Activated gamma-delta T cell treated with anti-CD3 and anti-CD28 coated beads, Interleukin-2, amount 50 U/mL, for 16 hours (primary cell): ENCODE measurements at places on chromosomes 1 and 21.

- DNase-seq: no peak
Measured at GRCh38 chr1:204830747-204831146, 39.9 kb upstream of the NFASC start.

- DNase-seq: no peak
Measured at GRCh38 chr1:7008975-7009740, 223.9 kb downstream of the CAMTA1 start.

DNA sequence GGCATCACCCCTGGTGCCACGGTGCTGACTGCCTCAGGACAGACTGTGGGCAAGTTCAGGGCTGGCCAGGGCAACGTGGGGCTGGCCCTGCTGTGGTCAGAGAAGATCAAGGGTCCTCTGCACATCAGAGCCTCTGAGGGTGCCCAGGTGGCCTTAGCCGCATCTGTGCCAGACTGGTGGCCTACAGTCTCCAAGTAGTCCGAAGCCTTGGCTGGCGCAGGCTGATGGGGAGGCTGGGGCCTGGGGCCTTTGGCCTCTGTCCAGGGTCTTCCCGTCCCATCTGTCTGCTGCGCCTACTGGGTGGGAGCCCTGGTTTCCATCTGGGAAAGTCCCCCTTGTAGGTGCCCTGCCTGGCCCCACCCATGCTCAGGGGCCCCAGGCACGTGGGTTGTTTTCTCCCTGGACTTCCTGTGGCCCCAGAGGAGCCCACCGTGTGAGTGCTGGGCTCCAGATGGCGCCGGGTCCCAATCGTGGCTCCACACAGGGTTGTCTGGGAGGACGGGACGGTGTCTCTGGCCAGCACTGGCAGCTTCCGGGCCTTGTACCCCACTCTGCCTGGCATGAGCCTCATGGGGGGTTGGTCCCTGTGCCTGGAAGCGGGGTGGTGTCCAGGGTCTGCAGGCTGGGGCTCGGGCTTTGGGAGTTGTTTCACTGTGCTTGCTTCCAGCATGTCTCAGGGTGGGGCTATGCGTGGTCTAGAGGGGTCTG is 9.9 kb downstream of the IBA57 start:
- DNase-seq: no peak

DNA sequence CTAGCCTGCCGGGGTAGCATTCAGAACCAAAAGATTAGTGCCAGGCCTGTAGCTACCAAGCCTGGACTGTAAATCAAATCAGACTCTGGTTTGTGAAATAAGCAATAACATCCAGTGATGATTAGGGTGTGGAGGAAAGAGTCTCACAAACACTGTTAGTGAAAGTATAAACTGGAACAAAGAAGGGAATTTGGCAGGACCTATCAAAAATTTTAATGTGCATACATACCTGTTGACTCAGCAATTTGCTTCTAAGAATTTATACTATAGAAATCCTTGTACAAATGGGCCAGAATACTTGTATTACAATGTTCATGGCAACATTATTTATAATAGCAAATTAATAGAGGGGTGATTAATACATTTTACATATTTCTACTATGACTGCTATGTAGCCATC is 109.8 kb upstream of the WARS2 start:
- DNase-seq: no peak

DNA sequence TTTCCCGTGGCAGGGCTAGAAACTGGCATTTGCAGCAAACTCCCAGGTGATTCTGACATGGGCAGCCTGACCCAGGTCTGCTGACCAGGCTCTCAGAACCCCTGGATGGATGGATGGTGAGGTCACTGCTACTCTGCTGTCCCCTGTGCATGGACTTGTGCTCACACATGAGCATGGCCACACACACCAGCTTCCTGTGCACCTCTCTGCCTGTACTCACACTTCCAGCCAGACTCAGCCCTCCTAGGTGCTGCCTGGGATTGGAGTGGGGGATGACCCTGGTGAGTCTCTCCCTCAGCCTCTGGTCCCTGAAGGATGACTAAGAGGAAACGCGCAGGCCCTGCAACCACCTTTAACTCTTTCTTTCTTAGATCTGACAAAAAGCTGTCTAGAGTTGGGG is 361.1 kb downstream of the HHAT start:
- DNase-seq: no peak

DNA sequence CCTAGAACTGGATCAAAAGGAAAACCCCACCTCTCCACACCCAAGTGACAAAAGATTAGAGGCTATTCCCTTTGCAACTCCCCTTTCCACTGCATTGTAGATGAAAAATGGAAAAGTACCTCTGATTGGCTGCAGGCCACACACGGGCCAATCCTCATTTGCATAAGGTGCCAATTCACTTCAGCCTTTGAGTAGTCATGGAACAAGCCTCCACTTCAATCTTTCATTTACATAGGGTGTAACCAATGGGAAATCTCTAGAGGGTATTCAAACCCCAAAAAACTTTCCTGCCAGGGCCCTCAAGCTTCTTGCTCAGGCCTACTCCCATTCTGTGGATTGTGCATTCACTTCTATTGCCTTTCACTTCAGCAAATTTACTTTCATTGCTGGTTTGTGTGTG is 122.3 kb upstream of the KCND3 start:
- DNase-seq: no peak

- peak; percentile 9 for DNase-seq
Measured at GRCh38 chr1:58717979-58718378, 18.1 kb upstream of the MYSM1 start.

GRCh38 chr1:161071886-161072371 is 2.2 kb upstream of the ARHGAP30 start:
- peak; percentile 17 for DNase-seq

DNA sequence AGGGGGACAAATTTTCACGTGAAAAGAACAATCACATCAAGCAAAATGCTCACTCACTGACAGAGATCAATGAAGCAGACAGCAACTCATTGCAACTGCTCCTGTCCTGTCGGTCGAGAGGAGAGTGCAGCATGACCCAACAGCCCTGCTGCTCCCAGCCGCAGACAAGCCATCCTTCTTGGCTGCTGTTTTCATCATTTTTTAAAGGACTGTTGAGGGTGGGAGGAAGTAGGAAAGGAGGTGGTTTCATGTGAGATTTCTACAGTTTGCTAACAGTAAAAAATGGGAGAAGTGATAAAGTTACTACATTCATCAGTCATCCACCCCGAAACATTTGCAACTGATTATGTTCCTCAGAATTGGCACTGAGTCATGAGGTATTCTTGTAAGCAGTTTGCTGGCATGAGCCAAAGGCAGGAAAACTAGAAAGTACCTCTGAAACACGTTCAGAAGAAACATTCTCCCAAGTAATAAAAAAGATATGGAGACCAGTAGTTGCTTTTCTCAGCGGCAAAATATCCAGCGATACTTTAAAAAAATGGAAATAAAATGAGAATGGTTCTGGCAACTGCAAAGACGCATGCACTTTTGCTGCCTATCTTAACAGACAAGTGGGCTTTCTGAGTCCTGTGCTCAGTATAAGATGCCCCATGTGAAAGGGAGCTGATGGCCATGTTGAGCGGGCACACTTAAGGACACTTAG is 72.0 kb upstream of the CLDN14 start:
- DNase-seq: no peak

GRCh38 chr1:25146451-25146855 is 85.8 kb downstream of the SYF2 start:
- no peak for DNase-seq

- no peak for DNase-seq
Measured at GRCh38 chr1:19413999-19414398, 71.3 kb downstream of the CAPZB start.

- DNase-seq: no peak
Measured at GRCh38 chr1:36913016-36913415, 121.3 kb downstream of the GRIK3 start.

DNA sequence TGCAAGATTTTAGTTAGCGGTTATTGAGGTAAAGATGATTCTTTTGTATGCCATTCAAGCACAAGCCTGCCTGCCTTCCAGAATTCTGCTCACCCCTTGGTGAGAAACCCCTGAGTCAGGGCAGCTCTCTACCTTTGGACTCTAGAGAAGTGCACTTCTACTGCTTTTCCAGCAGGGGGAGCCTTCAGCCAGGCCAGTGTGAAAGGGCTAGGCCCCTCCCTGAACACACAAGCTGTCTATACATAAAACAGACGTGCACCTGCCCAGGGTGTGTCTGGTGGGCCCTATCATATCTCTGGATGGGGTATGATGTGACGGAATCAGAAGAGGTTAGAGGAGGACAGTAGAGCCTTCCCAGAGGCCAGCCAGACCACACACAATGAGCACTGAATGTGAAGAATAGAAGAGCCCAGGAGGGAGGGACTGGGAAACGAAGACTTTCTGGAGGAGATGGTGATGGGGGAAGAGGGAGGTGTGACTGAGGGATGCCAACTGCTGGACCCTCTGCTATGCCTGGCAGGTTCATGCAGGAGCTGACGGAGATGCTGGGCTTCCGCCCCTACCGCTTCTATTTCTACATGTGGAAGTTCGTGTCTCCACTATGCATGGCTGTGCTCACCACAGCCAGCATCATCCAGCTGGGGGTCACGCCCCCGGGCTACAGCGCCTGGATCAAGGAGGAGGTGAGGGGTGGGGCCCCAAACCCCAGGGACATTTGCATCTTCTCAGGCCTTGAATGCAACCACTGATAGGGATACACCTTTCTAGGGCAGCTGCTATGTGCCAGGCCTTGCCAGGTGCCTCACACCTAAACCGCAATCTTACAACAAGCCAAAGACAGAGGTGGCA is 13.0 kb upstream of the KCNC4 start:
- peak; percentile 26 for DNase-seq

DNA sequence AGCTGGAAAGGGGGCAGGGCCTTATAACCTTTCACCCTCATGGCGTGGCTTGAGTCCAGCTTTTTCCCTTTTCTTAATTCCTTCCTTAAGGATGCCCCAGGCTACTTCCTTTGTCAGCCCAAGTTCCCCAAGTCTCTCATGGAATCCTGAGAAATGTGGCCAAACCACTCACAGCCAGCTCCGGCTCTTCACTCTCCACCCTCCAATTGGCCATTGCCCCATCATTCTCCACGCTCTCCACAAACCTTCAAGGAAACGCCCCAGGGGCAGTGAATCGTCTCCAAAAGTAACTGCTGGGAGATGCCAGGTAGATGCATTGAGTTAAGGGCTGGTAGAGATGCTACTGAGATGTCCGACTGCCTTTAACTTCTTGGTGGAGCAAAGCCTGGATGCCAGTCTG is 113.5 kb upstream of the CD34 start:
- DNase-seq: no peak

- DNase-seq: peak; percentile 5
Measured at GRCh38 chr1:205748403-205749233, 1.4 kb downstream of the NUCKS1 start.

DNA sequence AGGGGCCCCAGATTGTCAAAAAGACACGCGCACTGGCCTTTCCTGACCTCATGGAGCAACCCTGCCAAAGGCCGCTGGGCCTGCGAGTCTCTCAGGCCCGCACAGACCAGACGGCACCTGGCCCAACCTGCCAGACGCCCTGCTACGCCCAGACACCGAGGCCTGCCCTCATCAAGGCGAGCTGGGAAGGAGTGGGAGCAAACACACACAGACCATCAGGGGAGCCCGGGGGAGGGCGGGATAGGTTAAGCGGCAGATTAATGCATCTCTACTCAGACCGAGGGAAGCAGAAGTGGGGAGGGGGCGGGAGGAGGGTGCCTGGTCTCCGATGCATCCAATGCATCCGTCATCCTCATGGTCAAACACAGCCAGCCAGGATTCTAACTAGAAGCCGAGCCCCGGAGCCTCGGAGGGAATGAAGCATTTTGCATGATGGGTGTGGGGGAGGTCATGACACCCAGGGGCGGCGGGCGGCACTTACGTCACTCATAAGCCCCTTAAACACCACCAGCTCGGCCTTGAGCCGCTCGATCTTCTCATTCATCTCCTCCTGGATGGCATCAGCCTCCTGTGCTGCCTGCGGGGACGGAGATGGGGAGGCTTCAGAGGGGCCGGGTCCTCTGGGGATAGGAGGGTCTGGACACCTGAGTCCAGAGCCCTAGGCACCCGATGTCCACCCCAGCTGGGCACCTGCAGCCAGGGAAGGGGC is 17.0 kb upstream of the ALDH4A1 start:
- DNase-seq: no peak

GRCh38 chr21:43269440-43269839 is 100.6 kb downstream of the CRYAA start:
- no peak for DNase-seq

DNA sequence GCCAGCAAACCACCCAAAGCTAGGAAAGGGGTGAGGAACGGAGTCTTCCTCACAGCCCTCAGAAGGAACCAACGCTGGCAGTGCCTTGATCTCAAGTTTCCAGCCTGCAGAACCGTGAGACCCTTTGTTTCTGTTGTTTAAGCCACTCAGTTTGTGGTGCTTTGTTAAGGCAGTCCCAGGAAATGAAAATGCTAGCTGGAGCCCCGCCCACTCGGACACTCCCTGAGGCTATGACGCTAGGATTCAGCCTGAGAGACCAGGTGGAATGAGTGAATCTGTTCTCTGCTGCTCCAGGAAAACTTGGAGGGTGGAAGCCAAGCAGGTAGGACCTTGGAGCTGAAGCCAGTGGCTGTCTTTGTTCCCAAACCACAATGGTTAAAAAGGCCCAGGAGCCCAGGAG is 196.5 kb upstream of the POU3F1 start:
- no peak for DNase-seq

GRCh38 chr1:64111787-64112186 is 91.6 kb upstream of the UBE2U start:
- no peak for DNase-seq

DNA sequence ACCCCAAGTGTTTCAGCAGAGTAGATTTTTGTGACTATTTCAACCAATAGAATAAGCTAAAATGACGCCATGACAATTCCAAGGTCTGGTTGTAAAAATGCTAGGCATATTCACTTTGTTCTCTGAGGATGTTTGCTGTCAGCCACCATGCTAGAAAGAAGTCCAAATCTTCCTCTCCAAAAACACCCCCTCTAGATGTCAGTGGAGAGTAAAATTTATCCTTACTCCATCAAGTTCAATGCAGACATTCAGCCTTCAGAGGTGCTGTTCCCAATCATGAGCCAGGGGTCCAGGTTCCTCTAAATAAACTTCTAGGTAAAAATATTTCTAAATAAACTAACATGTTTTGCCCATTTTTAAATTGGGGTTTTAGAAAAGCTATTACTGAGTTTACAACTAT is 395.4 kb upstream of the ADAMTS5 start:
- no peak for DNase-seq

GRCh38 chr1:182299728-182300616 is 91.6 kb downstream of the GLUL start:
- DNase-seq: no peak

DNA sequence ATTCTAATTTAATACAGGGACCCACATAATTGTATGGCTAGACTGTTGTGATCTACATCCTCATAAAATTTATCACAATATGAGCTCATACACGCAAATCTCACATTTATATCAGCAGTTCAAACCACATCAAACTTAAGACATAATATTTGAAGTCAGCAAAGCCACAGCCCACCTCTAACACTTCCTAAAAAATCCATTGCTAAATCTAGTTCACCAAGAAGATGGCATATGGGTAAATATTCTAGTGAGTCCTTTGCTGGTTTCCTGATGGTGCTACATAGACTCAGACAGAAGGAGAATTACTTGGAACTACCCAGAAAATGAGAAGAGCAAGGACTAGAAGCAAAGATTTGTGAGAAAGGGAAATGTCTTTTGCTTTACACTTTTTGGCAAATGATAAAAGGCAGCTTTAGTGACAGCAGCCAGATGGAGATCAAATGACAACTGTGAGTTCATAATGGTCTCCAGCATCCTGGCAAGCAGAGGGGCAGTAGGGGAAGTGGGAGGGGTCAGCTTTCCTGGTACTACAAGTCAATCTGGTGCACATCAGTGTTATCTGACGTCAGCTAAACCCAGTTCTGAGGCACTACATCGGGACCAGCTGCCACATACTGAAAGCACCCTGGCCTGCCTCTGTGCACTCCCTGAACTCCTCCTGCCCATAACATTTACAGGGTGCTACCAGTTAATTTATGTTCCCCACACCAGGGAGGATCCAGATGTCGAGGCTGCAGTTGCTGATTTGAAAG is 10.6 kb upstream of the GADD45A start:
- no peak for DNase-seq
